Stimulated activated CD4-positive, alpha-beta T cell treated with anti-CD3 and anti-CD28 coated beads, Interleukin-15, amount 100 ng/mL, for 1 hour (primary cell): ENCODE measurements at places on chromosomes 12 and 14.

DNA sequence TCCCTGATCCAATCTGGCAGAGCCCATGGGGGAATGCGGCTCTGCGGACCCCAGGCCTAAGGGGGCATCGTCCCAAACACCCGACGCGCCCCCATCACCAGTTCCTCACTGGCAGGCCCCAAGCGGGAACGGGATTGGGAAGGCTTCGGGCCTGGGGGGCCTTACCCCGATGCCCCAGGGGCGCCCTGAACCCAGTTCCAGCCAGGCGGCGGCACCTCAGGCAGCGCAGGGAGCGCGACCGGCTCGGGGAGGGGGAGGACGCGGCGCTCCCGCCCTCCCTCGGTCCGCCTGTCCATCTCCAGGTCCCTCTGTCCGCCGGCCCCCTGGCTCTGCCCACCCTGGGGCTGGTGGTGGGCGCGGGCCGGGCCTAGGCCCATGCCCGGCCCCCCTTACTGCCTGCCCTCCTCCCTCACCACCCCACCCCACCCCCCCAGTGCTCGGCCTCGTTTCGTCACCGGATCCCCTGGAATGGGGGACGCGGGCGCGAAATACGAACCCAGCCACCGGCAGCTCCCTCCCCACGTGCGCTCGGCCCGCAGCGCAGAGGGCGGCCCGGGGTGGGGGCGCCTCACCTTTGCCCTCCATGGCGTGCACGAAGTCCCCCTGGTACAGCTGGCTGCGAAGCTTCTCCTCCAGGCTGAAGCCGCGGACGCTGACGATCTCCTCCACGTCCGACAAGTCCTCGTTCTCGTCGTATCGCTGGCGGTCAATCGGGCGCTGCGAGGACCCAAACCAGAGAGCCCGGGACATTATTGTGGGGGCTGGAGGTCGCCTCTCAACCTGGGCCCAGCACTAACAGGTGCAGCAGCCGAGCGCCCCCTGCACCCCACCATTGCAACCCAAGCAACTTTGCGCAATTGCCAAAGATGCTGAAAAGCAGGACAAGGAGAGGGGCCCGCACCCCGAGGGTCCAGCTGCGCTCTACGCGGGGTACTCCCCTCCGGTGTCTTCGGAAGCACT is 2.3 kb downstream of the KDM2B start:
- no peak for DNase-seq

- DNase-seq, result no peak
Observed at GRCh38 chr12:73308747-73309146, 1036.6 kb downstream of the TRHDE start.

DNA sequence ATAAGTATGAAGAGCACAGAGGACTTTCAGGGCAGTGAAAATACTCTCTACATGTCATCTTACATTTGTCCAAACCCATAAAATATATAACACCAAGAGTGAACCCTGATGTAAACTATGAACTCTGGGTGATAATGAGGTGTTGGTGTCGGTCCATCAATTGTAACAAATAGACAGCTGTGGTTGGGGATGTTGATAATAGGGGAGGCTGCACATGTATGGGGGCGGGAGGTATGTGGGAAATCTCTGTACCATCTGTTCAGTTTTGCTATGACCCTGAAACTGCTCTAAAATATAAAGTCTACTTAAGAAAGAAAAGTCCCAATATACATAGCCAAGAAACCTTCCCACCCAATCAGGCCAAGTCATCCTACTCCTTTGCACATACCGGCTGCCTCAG is 88.5 kb downstream of the GPR135 start:
- no peak for DNase-seq

GRCh38 chr12:28268608-28269229 is 78.5 kb downstream of the CCDC91 start:
- no peak for DNase-seq

GRCh38 chr12:121793440-121793837 is at the start of gene RHOF:
Gene RHOF, minus strand, starts transcription at chr12:121793688. Its CDS starts 55 bp downstream, at chr12:121793633.
- no peak for DNase-seq

DNA sequence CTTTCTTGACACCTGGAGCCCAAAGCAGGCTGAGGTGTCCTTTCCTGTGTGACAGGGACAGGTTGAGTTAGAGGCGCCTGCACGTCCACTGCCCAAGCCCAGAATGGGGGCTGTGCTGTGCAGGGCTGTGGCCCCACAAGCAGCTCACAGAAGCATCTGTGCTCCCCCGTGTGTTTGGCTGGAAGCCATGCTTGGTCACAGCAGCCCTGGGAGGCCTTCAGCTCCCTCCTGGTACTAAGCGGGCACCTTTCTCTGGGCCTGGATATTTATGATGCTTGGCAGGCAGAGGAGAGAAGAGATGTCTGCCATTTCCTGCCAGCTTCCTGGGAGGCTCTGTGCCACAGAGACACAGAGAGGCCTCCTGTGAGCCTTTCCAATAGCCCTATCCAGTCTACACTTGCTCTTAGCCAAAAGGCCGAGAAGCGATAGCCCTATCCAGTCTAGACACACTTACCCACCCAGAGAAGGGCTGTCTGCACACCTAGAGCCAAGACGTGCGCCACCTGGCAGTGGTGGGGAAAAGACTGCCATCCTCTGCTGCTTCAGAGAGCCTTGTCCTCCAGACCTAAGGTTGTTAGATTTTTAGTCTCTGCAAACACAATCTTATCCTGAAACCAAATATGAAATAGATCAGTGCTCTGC is 117.4 kb downstream of the GCH1 start:
- DNase-seq, result no peak

DNA sequence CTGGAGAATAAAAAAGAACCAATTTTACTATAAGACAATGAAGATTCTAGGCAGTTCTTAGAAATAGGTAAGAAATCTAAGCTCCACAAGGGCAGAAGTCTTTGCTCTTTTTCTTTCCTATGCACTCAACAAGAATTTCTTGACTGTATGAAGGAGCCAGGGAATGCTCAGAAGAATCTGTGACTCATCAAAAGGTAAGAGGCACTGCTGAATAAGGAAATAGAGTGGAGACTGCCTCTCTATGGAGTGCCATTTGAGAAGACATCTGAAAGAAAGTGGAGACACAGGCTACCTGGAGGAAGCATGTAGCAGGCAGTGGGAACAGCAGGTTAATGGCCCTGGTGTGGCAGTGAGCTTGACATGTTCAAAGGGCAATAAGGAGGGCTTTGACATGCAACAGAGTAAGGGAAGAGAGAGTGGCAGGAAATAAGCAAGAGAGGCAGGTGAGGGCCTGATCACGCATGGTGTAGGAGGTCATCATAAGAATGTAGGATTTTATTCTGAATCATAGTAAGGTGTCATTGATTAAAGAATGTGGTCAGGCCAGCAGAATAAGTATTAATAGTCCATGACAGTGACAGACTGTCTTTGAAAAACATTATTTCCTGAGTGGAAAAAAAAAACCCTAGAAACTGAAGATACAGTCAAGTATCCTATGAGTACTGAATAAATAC is 446.7 kb upstream of the GARIN6 start:
- DNase-seq, result no peak
